ENCODE measurements at places on chromosomes 7 and 10.

GRCh38 chr7:35248576-35249536, 5.0 kb downstream of the TBX20 start:
- DNase-seq = no peak

GRCh38 chr7:990352-990932, 7.5 kb downstream of the CYP2W1 start:
- DNase-seq = no peak

GRCh38 chr7:127708788-127709187, 56.8 kb downstream of the SND1 start:
- DNase-seq = no peak

DNA sequence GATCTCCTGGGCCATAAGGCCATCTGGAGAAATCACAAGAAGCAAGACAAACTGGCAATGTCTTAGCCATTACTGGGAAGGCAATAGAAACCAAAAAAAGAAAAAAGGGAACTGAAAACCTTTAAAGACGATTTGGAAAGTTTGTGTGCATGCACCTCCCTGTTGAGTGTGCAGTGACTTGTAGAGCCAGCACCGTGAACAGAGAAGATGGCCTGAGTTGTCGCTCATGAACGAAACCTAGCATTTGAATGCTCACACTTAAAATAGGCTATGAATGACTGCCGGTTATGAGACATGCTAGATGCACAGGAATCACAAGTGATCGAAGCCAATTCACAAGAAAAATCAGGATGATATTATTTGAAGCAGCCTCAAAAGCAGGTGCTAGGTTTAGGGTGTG, 151.3 kb upstream of the ADO start:
- no peak for DNase-seq

- no peak for DNase-seq
Measured at GRCh38 chr7:55124989-55125875, 106.4 kb downstream of the EGFR start.

- no peak for DNase-seq
Measured at GRCh38 chr10:15238555-15239335, 70.3 kb upstream of the NMT2 start.

DNA sequence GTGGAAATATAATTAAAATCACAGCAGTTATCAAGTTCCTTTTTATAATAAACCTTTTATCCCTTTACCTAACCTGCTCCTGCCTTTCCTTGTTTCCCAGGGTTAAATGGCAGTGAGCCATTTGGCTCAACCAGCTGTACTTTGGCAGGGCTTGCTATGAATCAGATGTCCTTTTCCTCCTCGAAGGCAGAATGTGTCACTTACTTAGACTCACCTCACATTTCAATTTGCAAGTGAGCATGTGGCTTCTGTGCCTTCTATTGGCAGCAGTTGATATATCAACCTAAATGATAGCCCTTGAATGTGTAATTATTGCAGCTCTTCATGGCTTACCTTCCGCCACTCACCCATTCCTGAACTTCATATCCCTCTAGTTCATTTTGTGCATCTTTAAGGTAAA, 301.7 kb downstream of the CSTF2T start:
- no peak for DNase-seq

DNA sequence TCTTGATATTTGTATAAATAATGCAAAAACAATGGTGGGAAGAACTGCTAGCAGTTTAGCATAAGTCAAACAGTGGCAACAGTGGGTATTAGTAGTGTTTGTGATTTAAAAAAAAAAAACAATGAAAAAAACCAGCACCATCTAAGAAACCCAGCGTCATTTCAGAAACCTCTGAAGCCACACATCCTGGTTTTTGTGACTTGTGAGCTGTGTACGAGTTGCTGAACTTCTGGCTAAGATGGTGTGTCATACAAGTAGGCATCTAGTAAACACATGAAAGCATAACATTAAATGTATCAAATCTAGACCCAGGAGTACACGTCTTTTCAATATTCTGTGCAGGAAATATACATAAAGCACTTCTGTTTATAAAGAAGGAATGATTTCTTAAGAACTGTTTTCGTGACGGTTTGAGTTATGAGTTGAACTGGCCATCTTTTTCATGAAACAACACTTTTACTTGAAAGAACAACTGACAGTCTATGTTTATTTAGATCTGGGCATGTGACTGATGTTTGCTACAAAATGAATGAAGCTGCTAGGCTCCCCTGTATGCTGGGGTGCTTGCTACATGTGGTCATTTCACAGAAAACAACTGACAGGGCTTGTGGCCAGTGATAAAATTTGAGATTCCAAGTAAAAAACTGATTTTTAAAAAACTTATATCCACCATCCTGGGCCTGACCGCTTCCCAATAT, 143.5 kb downstream of the PIP4K2A start:
- DNase-seq = no peak

DNA sequence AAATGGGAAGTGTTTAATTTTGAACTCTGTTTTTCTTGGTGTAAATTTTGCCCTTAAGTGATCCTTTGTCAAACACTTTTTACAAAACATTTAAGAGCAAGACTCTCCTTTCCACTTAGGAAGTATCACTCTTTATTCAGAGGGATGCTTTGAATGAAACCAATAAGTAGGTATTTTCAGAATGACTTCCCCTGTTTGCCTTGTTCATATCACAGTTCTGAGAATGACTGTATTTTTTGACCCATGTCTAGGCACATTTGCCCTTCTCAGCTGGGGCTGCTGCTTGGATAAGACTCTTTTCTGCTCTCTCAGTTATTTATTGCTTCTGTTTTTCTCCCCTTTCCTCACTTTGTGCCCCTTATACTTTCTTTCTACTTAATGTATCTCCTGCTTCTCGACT, 98.2 kb downstream of the CCNY start:
- no peak for DNase-seq

- no peak for DNase-seq
Measured at GRCh38 chr10:11525503-11525902, 85.9 kb downstream of the USP6NL start.

DNA sequence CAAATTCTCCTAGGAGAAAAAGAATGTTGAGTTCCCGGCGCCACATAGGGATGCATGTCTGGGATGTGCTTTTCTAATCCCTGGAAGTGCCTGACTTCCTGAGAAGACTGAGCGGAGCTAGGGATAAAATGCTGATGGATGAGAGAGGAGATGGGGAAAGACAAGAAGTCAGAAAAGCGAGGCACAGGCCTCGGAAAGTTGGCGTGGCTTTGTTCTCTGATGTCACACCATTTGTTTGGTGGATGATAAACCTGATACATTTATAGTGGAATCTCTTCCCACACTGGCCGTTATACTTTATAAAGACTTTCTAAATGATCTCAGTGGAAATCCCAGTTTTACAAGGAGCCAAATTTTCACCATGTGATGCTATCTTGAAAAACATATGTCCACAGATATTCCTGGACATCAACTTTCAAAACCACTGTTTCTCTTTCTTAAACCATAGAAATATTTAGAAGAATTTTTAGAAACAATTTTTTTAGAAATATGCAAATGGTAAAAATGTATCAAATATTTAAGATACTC, 188.8 kb upstream of the SVIL start:
- no peak for DNase-seq

DNA sequence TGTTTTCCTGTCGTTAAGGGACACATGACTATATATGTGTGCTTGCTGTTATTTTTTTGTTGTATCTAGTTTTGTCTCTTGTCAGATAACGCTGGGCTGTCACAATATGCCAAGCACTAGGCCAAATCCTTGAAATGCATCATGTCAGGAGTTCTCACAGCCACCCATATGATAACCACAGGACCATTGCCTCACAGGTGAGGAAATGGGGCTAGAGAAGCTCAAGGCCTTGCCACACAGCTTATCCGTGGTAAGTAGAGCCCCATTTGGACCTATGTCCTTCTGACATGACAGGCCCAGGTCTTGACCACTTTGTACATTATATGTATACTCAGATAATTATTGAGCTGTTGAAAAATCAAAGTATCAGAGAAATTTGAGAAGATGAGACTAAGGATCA, 42.0 kb upstream of the TARP start:
- DNase-seq = no peak

GRCh38 chr7:92133133-92133736, 1.0 kb downstream of the CYP51A1 start:
- DNase-seq = no peak

GRCh38 chr10:129658376-129659072, 191.5 kb downstream of the MGMT start:
- DNase-seq = no peak

DNA sequence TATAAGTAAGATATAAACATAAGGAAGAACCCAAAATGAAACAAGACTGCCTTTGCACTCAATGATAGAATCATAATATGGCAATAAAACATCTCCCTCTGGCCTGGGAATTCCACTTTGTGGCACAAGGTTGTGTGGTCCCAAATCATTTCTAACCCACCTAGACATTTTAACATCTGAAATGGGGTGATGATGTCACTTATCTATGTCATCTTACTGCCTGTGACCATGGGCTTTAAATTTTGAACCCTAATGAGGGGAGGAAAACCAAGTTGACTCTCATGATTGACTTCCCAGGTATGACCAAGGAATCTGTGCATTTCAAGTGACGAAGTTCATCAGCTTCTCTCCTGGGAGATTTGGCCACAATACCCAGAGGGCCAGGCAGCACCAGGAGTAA, 24.5 kb upstream of the ACSM6 start:
- no peak for DNase-seq

DNA sequence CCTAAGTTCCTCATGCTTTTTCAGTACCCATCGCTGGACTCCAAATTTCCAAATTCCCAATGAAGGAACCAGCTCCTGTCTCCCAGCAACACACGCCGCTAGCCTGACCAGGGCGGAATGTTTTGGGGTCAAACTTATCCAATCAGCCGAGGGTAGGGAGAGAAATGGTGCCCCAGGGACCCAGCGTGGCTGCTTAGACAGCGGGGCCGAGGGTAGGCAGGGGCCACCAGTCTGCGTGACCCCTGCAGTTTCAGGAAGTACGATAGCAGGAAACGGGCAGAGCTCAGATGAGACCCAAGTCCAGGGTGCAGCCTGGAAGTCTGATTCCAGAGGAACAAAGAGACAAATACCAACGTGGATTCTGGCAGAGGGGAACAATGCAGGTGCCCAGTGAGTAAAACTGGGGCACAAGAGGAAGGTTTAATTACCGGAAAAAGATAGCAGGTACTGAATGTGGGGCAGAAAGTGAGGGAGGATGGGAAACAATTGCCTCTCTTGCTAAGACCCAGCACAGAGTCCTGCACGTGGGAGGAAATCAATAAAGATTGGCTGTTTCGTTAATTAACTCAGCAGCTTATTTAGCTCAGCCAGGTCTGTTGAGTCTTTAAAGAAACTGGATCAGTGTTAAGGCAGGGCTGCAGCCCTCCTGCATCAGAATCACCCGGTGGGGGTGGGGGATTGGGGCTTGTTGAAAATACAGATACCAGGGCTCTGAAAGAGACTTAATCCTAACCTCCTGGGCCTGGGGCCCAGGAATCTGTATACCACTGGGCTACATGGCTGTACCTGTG, 50.4 kb upstream of the NFE2L3 start:
- no peak for DNase-seq

- DNase-seq = no peak
Measured at GRCh38 chr10:103619424-103620351, 126.2 kb downstream of the NEURL1 start.

DNA sequence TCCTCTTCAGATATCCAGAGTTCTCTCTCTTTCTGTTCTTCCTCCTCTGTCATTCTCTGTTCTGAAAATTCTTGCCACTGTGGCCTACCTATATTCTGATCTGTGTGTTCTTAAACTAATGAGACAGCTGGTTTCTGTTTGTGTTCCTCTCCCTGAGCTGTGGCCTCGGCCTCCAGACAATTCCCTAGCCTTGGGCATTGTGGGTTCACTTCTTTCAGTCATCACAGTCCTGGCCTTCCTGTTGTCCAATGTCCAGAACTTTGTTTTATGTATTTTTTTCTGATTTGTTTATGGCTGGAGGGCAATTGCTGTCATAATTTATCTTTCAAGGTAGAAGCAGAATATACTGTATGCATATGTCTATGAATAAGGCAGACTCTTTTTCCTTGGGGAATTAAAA, 173.2 kb upstream of the MTPN start:
- no peak for DNase-seq

DNA sequence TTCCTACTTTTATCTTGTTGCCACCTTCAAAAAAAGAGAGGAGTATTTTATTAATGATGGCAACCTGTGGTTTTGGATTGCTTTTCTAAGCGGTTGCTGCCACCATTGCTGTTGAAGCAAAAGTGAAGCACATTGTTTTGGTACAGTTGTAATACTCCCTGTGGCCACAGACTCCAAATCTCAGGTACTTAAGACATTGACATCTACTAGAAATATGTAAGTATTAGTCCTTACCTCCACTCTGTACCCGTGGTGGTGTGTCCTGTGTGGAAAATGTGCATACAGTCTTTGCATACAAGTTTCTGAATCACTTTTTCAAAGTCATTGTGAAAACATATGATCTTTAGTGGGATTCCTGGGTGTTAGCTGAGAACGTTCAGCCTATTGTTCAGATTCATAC, 85.7 kb downstream of the ANLN start:
- no peak for DNase-seq

DNA sequence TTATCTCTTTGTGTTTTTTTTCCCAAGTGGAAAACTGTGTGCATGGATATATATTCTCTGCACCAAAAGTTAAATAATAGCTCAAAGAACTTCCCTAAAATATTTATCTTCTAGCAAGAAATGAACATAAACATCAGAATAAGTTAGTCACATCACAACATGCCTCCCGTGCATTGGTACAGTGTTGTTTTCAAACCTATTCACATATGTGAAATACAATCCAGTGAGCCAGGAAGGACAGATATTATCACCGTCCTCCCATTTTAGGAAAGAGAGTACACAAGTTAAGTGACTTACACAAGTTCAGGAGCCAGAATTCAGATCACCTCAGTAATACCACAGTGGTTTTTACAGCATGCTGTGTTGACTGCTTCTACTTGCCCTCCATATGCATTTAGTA, 22.2 kb downstream of the ARMH3 start:
- DNase-seq = no peak
